NCI-H1436 (cell line): ENCODE measurements at places on chromosomes 2 and 18.

GRCh38 chr2:220034426-220035130, 407.1 kb downstream of the SLC4A3 start:
- no peak for DNase-seq

GRCh38 chr2:150924878-150925277, 336.8 kb downstream of the RBM43 start:
- DNase-seq: no peak

GRCh38 chr18:22559414-22560274, 141.9 kb upstream of the CTAGE1 start:
- no peak for DNase-seq

DNA sequence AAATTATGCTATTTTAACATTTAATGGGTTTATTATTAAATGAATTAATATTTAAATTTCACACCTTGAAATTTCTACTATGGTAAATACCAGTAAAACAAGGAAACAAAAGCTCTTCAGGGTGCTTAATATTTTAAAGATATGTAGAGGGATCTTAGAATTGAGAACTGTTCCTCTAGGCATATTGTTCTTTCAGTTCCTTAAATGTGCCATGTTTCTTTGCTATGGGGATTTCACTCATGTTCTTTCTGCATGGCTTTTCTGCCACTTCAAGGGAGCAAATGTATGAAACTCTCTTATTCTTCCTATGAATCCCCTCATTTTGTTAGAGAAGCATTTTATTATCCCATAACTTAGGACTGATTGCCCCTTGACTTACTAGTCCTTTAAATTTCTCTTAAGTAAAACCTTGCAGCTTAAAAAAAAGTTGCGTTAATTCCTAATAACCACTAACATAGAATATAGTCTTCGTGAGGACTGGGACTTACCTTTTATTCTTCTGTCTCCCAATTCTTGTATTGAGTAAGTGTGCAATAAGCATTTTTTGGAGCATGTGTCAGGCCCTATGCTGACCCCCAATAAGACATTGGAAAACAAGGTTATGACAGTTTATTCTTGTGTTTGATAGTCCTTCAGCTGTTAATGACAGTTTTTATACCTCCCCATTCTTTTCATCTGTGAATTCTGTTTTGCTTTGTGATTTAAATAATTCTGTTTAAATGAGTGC, 95.7 kb downstream of the BIRC6 start:
- no peak for DNase-seq

DNA sequence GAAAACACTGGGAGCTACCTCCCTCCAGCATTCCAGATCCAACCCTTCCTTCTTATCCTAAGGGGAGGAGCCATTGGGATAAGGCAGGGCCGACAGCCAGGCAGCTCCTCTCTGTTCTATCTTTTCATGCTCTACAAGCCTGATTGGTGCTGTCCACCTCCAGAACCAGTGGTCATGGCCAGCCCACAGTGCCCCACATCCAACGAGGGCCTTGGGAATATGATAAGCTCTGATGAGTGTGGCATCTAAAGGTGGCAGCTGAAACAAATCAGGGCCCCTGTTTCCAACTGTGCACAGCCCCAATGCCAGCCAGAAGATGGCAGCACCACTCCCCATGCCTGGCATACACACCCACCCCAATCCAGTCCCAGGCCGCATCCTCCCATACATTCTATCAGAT, 329.3 kb downstream of the C1D start:
- DNase-seq: peak; percentile 34

GRCh38 chr2:159505196-159505595, 111.2 kb downstream of the BAZ2B start:
- no peak for DNase-seq

DNA sequence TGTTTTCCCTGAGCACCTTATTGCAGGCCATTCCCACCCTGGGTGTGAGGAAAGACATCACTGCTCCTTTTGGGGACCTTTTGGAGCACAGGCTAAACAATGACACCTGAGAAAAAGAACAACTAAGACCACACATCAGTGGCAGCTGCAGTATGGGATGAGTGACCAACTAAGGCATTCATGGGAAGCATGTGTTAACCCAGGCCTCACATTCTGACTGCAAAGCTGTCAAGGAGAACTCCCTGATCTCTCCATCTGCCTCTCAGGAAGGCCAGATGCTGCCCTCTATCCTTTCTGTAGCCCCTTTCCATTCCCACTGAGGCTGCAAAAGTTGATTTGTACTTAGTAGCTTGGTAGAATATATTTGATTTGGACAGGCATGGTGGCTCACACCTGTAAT, 277.7 kb upstream of the FBXO11 start:
- DNase-seq: no peak

- DNase-seq: no peak
Observed at GRCh38 chr2:201185863-201186262, 2.9 kb downstream of the CASP10 start.

DNA sequence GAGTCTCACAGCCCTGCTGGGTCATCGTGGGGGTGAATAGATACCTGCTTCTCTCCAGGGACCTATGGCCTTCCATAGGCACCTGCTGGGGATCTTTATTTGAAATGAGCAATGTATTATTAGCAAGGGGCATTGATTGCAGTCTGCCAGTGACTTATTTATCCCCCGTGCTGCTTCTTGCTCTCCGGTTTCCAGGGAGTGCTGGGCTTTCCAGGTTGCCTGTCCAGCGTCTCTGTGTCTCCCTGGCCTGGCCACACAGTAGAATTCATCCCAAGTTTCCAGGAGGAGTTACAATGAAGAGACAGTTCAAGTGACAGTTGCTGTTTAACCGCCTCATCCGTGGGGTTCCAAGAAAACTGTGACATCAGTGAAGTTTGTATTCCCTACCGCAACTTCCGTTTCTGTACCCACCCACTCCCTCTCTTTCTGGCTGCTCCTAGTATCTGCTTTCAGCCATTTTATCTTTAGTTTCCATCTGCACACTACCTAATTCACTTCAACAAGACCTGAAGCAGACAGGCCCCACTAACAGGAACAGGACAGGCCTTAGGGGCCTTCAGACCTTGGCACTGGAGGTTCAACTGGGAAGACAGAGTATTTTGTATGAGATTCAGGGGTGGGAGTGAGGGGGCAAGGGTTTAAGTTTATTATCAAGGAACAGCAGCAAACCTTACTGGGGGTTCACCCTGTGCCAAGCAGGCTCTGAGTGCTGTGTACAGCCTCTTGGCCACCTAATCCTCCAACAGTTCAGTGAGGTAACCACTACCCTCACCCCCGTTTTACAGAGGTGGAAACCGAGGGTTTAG, 134.8 kb downstream of the PRKCE start:
- DNase-seq: no peak

- no peak for DNase-seq
Observed at GRCh38 chr2:46818141-46818621, 97.4 kb downstream of the MCFD2 start.

GRCh38 chr2:72921853-72922252, 4.5 kb downstream of the EMX1 start:
- DNase-seq: no peak

DNA sequence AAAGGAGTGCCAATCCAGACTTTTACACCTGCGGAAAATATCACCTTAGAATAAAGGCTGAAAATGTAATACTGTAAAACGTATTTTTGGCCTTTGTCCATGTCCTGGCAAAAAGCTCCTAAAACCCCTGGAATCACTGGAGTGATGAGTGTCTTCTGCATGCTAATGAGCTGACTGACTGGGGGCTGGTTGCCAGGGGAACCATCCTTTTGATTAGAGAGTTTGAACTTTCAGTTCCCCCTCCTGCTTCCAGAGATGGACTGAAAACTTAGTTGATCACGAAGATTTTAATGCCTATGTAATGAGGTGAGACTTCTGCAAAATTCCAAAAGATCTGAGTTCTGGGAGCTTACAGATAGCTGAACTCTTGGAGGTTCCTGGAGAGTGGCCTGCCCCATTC, 20.5 kb downstream of the PUM2 start:
- no peak for DNase-seq

- no peak for DNase-seq
Observed at GRCh38 chr2:142756430-142756829, 121.0 kb upstream of the KYNU start.

DNA sequence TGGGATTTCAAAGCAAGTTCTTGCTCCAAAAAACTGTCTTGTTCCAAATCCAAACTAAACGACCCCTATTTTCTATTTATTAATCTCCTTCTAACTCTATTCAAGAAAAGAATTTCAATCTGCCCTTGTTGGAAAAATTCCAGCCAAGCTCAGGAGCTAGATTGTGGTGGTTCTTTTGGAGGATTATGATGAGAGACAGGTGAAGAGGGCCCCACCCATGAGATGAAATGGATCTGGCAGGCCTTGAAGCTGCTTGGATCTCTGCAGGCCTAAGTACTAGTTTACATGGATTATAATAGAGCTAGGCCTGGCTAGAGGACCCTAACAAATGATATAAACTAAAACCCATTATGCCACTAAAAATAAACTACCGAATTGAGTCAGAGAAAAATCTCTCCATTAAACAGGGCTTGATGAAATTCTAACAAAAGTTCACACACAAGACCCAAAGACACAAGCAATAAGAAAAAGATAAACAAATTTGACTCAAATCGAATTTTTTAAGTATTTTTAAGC, 101.6 kb downstream of the GFPT1 start:
- DNase-seq: no peak

DNA sequence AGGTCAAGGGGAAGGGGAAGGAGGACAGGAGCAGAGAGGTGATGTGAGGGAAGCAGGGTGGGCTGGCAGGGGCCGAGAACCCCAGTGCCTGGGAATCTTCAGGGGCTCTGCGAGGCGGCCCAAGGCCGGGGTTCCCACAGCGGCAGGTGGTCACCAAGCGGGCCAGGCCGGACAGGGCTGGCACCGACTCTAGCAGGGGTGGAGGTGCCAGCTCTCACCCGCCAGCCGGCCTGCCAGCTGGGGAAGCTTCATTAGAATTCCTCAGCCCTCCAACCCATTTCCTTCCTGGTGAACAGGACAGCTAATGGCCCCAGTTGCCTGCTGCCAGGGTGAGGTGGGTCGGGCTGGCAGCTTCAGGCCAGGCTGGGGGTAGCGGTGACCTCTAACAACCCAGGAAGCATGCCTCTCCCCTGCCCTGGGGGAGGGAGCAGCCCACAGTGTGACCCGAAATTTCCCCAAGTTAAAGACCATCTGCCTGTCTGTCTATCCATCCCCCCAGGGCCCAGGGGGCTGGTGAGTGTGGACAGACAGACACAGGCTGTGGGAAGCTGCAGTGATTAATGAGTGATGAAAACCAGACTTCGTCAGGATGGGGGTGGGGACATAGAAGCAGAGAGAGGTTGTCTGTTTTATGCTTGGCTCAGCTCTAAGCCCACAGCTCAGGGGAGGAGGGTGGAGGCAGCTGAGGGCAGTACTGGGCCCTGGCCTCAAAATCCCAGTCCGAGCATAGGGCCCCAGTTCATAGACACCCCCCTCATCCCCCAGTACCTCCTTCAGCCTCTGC, 144.1 kb downstream of the ZFP36L2 start:
- no peak for DNase-seq

DNA sequence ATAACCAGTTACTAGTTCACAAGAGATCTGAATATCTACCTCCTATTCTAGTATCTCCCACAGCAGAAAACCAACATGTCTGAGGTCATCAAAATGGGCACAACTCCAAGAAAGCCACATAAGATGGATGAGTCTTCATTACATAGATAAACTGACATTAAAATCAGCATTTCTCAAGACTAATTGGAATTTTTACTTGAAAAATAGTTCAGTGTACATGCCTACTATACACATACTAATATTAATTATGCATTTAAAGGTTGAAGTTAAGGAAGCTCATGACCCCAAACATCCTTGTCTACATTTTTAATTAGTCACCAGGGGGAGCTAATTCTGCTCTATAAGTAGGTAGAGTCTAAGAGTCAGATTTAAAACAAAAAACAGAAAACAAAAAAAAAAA, 41.9 kb downstream of the ZNF521 start:
- no peak for DNase-seq

- peak; percentile 39 for DNase-seq
Observed at GRCh38 chr2:61853086-61853846, 594 bp downstream of the FAM161A start.

- DNase-seq: no peak
Observed at GRCh38 chr2:238887616-238888015, 39.7 kb downstream of the TWIST2 start.

DNA sequence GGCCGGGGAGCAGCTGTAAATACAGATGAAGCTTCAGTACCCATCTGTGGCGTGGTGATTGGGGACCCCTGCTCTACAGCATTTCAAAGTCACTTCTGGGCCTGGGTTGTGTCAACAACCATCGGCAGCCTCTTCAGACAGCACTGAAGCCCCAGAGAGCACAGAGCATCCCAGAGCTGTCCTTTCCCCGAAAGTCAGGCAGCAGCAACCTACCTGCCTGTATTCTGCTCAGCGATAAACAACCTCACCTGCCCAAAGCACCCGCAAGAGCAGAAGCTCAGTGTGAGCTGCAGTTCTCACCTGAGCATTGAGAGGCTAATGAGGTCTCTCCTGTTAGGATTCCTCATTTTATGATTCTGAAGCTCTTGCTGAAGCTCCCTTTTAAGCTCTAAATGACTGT, 19.3 kb downstream of the TRABD2A start:
- no peak for DNase-seq

- DNase-seq: no peak
Observed at GRCh38 chr2:228853151-228853550, 417.9 kb downstream of the PID1 start.

DNA sequence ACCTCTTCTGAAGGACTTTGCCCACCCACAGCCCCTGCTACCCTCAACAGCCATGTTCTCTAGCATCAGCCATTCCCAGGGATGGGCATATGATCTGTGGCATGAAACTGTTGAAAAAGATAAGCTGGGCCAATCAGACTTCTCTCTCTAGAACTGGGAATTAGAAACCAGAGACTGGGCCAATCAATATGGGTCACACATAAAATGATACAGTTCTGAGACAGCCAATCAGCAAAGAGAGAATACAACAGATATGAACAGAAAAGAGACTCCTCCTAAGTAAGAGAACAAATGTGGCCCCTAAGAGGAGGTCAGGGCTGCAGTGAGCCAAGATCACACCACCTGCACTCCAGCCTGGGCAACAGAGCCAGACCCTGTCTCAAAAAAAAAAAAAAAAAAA, 2.1 kb downstream of the KIDINS220 start:
- no peak for DNase-seq

GRCh38 chr2:23206650-23207049, 178.3 kb upstream of the KLHL29 start:
- no peak for DNase-seq

- DNase-seq: no peak
Observed at GRCh38 chr2:1641523-1641922, 102.8 kb downstream of the PXDN start.

DNA sequence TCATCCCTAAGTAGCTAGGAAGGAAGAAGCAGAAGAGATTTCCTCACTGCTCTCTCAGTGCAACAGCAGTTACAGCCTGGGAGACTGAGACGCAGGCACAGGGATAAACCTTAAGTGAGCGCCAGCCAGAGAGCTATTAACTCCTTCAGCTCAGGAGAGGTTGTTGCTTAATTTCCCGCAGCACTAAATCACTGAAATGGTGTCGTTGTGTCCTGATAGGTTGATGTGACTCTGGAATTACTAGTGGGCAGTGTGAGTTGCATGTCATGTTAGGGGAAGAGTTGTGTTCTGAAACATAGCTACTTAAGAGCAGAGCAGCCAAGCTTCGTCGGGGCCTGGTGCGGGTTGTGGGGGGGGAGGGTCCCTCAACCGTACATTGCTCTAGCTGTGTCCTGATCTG, 225.8 kb downstream of the NAPG start:
- no peak for DNase-seq
